ENCODE measurements at places on chromosomes 6 and 20. TPM values are rescaled to one million over a fixed set of nuclear protein-coding genes. Genes with fewer than 3 reads are reported as not detected.

DNA sequence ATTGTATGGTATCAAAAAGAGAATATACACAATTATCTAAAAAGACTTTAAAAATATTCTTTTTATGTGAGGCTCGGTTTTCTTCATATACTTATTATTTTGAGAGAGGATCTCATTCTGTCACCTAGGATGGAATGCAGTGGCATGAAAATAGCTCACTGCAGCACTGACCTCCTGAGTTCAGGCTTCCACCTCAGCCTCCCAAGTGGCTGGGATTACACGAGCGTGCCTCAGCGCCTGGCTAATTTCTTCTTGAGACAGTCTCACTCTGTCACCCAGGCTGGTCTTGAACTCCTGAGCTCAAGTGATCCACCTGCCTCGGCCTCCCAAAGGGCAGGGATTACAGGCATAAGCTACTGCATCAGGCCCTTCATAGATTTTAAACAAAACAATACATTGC, 10.7 kb downstream of the DEK start:
- DNase-seq = no peak

- no peak for DNase-seq
Measured at GRCh38 chr20:1038205-1038604, 36.1 kb upstream of the RSPO4 start.

- no peak for DNase-seq
Measured at GRCh38 chr6:67916399-67916798, 718.7 kb upstream of the ADGRB3 start.

The PRSS16 gene
- 1.4 TPM for total RNA-seq

DNA sequence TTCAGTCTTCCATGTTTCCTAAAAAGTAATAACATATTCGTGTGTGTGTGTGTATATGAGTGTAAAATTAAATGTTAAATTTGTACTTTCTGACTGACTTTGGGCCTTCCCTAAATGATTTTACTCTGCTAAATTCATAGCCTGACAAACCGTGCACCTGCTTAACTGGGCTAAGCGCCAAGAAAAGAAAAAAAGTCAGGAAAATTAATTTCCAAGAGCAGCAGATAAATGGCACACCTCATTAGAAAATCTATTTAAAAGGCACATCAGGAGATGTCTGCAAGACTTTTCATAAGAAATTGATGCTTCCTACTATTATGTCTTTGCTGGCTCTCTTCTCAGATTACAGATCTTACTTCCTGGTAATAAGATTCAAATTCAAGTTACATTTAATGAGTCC, 72.4 kb downstream of the TRDN start:
- no peak for DNase-seq

- no peak for DNase-seq
Measured at GRCh38 chr20:32040142-32040953, 11.7 kb upstream of the HCK start.

The REM1 gene
- total RNA-seq = not detected

The HCK gene
- not detected for total RNA-seq

The NR2E1 gene
- not detected for total RNA-seq

The HMGCLL1 gene
- total RNA-seq = not detected

The CFB gene
- total RNA-seq = 1.7 TPM

GRCh38 chr20:11585752-11586352, 331.8 kb upstream of the BTBD3 start:
- no peak for DNase-seq

- DNase-seq = no peak
Measured at GRCh38 chr6:2008383-2008976, 236.9 kb downstream of the GMDS start.

DNA sequence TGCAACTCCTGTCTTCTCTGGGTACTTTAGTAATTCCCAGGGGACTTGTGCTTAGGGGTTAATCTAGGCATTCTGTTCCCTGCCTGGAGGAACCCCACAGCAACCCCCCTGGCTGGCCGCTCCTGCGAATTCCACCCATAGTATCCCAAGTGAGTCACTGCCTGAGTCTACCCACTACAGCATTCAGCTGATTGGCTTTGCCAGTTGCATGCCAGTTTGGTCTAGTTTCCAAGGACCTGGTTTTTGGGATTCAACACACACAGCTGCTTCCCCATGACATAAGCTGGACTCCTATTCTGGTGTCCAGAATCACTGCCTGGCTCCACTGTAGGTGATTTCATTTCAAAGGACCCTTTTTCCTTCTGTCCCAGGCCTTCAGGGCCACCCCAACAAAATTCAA, 40.3 kb downstream of the PLCG1 start:
- no peak for DNase-seq

DNA sequence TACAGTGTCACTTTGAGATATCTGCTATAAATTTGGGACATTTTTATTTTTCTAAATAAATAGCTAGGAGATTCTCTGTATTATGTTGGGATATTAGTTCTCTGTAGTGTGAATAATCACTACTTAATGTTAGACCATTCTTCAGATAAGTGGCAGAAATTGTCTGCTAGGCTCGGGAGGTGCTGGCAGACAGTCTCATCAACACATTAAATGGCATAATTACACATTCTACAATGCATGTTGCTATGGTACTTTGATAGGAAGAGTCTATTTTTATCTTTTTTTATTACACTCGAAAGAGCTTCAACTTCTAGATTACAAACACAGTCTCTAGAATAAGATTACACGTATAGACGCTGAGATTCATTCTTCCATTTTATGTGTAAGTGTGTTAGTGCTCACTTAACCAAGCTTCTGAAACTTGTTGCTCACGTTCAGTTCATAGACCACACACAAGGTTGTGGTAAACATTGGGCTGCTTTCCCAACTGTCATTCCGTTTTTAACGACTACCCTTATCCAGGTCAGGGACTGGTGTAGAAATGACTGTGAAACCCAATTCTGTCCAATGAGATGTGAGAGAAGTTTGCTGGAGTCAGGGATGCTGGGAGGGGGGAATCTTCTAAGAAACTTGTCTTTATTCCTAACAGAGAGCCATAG, 78.6 kb downstream of the TPBG start:
- no peak for DNase-seq

- DNase-seq = no peak
Measured at GRCh38 chr20:57647006-57647932, 27.0 kb upstream of the ZBP1 start.

The SHLD1 gene
- total RNA-seq = 10.1 TPM

The DNMT3B gene
- total RNA-seq = 2.2 TPM

The WFDC10B gene
- total RNA-seq = not detected

The PRPH2 gene
- not detected for total RNA-seq

The HSPA12B gene
- total RNA-seq = not detected

DNA sequence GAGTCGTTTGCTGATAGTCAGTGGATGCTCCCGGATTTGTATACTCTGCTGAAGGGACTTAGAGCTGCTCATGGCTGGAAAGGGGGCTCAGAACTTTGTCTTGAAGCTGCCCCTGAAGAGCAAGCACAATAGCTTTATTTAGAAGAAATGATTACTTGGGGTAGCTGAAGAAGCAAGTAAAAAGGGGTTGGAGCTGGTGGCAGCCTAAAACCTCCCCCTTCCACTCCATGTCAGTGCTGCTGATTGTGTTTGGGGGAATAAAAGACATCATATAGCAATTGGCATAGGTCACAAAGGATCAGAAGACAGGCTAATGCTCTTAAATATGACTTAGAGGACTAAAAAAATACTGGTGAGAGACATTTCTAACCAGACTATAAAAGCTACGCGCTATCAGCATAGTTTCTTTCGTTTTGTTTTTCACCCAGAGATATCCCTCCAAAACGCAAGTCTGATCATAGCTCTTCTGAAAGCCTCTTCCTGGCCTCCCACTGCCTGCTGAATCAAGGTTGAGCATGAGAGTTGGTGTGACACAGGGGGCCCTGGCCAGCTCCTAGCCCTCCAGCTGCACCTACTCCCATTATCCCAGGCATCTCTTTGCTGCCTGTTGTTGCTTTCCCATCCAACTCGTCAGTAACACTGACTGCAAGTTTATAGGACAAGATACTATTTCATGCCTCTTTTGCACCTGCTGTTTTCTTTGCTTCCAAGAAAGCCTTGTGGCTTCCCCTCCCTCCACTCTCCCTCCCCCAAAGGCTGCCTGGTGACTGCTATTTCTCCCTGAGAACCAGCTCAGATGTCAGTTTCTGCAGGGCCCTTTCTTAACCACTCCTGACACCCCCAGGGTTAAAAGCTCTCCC, 33.9 kb upstream of the SGK1 start:
- peak; percentile 43 for DNase-seq

DNA sequence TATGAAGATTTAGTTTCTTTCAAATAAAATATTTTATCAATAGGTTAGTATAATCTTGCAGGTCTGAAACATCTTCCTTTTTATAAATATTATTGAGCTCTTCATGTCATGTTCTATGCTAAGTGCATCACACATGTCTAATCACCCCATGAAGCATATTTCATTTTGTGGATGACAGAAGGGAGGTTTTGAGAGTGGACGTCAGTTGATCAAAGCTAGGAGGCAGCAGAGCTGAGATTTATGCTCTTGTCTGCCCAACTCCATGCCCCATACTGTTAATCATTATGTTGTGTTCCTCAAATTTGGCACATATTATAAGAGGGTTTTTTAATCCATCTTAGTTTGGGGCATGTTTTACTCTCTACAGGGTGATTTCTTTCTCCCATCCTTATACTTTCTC, 22.7 kb downstream of the DSE start:
- DNase-seq = no peak

DNA sequence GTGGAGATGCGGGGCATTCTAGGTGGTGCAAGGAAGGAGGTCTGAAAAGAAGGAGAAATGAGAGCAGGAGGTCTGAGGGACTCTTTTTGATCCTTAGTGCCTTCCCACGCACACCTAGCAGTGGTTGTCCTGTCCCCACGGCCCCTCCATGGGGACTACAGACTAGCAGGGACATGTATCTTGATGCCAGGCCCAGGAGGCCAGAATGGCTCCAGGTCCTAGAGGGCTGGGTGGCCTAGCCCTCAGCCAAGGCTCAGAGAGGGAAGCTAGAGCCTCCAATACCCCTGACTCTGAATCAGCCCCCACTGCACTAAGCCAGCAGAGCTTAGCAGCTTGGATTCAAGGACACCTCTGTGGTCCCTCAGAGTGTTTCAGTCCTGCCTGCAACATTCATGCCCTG, 16.7 kb upstream of the BLCAP start:
- DNase-seq = no peak

GRCh38 chr6:82353848-82354247, 9.8 kb upstream of the TPBG start:
- no peak for DNase-seq

GRCh38 chr20:64160118-64160517, 4.1 kb upstream of the MYT1 start:
- DNase-seq = no peak

The CDH4 gene
- total RNA-seq = 0.15 TPM

The BAG2 gene
- 7.0 TPM for total RNA-seq

- DNase-seq = peak; percentile 22
Measured at GRCh38 chr6:72740135-72740534, 118.3 kb downstream of the KCNQ5 start.

The UCKL1 gene
- 23.3 TPM for total RNA-seq

DNA sequence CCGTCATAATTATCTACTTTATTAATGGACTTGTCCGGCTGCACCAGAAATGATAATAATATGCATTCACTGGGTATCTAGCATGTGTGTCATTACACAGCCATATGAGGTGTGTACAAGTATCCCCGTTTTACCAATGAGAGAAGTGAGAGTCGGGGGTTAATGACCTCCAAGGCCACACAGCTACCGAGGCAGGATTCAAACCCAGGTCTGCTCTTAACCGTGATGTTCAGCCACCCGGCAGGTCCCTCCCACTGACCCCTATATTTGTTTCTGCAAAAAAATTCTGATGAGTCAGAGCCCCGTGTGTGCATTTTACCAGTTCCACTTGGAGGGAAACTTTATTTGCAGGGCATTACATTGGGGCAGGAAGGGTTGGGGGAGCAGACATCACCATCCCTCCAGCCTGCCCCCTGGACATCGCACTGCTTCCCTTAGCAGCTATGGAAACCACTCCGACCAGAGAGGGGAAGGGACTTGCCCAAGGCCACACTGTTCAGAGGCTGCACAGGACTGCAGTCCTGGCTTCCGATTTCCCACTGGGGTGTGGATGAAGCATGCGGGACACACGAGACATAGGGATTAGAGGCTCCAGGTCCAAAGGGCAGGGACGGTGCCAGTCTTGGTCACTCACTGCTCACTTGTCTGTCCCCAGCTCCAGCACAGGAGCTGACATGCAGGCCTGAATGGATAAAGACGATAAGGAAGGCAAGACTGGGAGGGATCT, 10.1 kb upstream of the SRC start:
- DNase-seq = no peak

GRCh38 chr20:45098103-45098773, 2.7 kb downstream of the KCNS1 start:
- DNase-seq = peak; percentile 49

DNA sequence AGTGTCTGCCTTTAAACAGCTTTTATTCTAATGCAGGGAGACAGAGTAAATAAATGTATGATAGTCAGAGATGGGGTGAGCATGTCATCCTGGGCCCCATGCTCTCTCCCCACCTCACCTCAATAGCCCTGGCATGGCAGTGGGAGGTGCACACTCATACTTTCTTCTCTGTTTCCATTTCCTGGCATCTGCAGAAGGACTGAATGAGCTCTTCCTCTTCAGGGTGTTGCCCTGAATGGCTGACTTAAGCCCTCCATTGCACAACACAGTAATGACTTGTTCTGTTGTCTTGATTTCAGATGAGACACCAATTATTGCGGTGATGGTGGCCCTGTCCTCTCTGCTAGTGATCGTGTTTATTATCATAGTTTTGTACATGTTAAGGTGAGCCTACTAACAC, 57.0 kb upstream of the GNRH2 start:
- DNase-seq = peak; percentile 84

- DNase-seq = peak; percentile 67
Measured at GRCh38 chr20:37627060-37627766, 66.6 kb upstream of the CTNNBL1 start.

The EYA2 gene
- not detected for total RNA-seq

GRCh38 chr6:154080461-154081189, 41.6 kb downstream of the OPRM1 start:
- no peak for DNase-seq

GRCh38 chr6:160035241-160035640, 66.4 kb downstream of the IGF2R start:
- no peak for DNase-seq

- DNase-seq = no peak
Measured at GRCh38 chr6:73308712-73309534, 45.2 kb downstream of the DPPA5 start.

- no peak for DNase-seq
Measured at GRCh38 chr20:19557291-19557690, 200.8 kb upstream of the RIN2 start.

The CNKSR3 gene
- total RNA-seq = 0.12 TPM

DNA sequence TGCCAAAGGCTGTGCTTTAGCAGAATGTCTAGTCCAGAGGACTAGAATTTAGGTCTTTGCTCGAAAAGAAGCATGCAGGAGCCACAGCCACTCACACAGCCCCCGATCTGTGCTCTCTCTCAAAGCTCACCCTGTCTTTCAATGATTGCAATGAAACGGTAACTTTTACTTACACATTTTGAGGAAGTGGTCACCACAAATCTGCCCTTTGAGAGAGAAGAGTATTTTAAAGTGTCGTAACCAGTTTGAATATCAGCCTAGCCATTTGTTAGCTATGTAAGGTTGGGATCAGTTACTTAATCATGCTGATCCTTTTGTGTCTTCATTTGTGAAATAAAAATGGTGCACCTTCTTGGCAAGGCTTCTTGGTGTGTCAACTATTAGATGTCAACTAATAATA, 209.0 kb downstream of the TFAP2A start:
- no peak for DNase-seq

- no peak for DNase-seq
Measured at GRCh38 chr20:40192529-40192928, 496.5 kb downstream of the MAFB start.

- DNase-seq = peak; percentile 89
Measured at GRCh38 chr20:62776692-62777527, 19.4 kb upstream of the MRGBP start.

The CTAGE9 gene
- not detected for total RNA-seq

The HDDC2 gene
- 117 TPM for total RNA-seq

The PAK5 gene
- not detected for total RNA-seq
